Right lung (tissue), 10 donors: ENCODE measurements at places on chromosomes 5 and 9.

DNA sequence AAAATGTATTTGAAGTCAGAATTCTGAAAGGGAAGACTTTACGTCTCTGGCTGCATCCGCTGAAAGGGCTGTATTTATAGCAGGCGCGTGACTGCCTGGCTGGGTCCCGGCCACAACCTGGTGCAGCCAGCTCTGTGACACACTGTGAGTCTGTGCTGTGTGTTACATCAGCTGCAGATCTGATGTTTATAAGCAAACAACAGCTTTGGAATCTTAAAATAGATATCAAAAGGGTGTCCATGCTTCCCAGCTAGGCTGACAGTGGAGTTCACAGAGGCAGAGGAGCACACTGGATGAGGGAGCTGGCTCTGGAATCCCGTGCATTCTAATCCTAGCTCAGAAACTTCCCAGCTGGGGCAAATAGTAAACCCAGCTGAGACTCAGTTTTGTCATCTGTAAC, 433.4 kb upstream of the BRINP1 start:
- peak; percentile 1 for DNase-seq

- DNase-seq = no peak
Measured at GRCh38 chr5:80324912-80325311, 5.1 kb downstream of the SPZ1 start.

DNA sequence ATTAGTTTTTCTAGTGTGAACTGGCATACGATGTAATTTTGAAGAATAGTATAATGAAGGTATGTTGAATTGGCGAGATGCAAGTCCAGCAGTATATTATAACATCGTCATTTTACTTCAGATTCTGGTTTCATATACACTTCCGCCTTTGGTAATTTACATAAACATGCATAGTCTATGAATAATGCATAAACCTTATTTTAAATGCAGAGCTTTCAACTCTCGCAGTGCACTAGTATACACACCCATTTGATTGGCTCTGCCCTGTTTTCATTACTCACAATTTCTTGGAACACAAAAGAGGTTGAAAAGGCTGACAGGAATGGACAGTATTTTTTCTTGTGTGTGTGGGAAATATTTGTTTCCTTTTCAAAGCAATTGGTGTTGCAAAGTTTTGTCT, 128.9 kb upstream of the CCNH start:
- no peak for DNase-seq

DNA sequence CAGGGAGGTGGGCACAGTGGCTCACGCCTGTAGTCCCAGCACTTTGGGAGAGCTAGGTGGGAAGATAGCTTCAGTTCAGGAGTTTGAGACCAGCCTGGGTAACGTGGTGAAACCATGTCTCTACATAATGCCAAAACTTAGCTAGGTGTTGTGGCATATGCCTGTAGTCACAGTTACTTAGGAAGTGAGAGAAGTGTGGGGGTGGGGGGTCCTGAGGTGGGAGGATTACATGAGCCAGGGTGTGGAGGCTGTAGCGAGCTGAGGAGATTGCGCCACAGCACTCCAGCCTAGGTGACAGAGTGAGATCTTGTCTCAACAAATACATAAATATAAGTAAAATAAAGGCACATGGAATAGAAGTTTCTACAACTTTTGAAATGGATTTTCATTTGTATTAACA, 23.1 kb downstream of the VCAN start:
- DNase-seq = no peak

DNA sequence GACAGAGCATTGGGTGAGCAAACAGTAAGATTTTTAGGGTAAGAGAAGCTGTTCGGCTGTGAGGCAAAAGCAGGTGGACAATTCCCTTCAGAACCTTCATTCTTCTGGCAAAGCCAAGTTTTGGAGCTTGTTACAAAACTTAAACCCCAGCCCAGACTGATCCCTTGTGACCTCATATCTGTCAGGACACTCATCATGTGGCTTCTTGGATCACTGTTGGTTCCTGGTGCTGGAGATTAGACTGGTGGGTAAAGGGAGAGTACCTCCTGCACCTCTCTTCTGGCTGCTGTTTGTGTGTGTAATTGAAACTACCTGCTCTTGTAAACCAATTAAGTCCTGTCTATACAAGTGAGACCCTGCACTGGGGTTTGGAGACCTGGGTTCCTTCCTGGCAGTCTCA, 21.0 kb downstream of the LARP1 start:
- DNase-seq = no peak

GRCh38 chr5:109038209-109038840, 290.6 kb downstream of the FER start:
- no peak for DNase-seq

DNA sequence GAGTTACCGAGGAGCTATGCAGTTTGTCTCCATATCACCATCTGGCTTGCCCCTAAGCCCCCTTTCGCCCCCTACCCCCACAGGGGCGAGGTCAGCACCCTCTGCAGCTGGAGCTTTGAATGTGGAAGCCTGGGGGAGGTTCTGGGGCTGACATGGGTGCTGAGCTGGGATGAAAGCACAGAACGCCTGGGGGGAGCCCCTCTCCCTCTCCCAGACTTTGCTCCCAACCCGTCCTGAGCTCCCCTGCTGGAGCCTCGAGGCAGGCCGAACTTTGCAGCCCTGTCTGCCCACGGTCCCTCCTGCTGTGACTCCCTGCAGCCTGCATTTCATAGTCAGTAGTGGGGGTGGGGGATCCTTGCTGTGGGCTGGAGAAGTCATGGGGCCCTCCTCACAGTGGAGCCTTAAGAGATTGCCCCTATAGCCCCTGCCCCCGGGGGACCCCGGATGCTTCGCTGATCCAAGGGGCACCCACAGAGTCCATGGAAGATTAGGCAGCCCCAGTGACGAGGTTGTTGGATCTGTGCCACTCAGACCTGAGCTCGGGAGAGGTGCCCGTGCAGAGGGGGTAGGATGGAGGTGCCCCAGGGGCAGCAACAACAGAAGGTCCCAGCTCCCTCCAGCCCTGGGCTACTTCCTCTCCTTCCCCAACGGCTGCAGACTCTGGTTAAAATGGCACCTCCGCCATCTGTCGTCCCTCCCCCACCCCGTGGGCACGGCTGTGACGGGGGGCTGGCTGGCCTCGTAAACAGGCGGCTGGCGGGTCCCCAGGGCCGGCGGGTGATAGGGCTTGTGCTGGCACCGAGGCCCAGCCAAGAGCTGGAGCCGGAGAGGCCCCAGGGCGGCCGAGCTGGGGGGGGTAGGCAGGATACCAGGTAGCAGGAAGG, 162.0 kb downstream of the C9orf50 start:
- DNase-seq = no peak

GRCh38 chr9:79395755-79396154, 176.0 kb upstream of the TLE4 start:
- no peak for DNase-seq

GRCh38 chr5:173630724-173631365, 14.4 kb upstream of the BOD1 start:
- no peak for DNase-seq

- peak; percentile 40 for DNase-seq
Measured at GRCh38 chr5:137735555-137736284, at the start of gene KLHL3. TSS of gene KLHL3 (minus strand) at chr5:137736089. CDS start at chr5:137735646, 443 bp downstream.

GRCh38 chr5:133461796-133462516, 150.4 kb downstream of the FSTL4 start:
- no peak for DNase-seq

GRCh38 chr5:158917731-158918130, 182.0 kb downstream of the EBF1 start:
- no peak for DNase-seq

DNA sequence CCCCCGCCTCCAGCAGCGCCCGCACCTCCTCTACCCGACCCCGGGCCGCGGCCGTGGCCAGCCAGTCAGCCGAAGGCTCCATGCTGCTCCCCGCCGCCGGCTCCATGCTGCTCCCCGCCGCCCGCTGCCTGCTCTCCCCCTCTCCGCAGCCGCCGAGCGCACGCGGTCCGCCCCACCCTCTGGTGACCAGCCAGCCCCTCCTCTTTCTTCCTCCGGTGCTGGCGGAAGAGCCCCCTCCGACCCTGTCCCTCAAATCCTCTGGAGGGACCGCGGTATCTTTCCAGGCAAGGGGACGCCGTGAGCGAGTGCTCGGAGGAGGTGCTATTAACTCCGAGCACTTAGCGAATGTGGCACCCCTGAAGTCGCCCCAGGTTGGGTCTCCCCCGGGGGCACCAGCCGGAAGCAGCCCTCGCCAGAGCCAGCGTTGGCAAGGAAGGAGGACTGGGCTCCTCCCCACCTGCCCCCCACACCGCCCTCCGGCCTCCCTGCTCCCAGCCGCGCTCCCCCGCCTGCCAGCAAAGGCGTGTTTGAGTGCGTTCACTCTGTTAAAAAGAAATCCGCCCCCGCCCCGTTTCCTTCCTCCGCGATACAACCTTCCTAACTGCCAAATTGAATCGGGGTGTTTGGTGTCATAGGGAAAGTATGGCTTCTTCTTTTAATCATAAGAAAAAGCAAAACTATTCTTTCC, 19.3 kb downstream of the CDKN2A start:
- DNase-seq = no peak

DNA sequence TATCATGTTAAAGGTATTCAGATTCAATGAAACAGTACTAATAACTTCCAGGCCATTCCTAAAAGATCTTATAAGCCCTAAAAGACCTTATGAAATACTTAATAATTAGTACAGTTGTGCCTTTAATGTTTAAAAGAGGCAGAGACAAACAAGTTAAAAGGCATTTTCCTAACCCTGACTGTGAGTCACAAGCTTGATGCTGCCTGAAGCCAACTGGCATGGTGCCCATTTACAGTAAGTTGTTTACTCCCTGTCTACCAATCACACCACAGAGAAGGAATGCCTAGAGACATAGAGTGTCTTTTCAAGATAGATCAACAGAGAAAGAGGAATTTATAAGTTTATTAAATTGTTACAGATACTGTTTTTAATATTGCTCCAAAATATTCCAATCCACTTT, 47.8 kb downstream of the NR3C1 start:
- peak; percentile 80 for DNase-seq

GRCh38 chr5:54760182-54760935, 225.0 kb downstream of the ESM1 start:
- no peak for DNase-seq

DNA sequence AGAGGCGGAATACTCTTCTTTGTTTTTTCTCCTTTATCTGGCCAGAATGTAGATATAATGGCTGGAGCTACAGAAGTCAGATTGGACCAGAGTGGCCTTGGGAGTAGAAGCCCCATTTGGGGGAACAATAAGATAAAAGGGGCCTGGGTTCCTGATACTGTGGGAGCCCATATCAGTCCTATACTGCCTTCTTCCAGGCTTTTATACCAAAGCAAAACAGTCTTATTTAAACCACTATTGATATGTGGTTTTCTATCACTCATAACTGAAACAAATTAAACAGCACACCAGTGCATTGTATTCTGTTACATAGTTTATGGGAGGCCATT, 14.3 kb downstream of the SPAAR start:
- no peak for DNase-seq

DNA sequence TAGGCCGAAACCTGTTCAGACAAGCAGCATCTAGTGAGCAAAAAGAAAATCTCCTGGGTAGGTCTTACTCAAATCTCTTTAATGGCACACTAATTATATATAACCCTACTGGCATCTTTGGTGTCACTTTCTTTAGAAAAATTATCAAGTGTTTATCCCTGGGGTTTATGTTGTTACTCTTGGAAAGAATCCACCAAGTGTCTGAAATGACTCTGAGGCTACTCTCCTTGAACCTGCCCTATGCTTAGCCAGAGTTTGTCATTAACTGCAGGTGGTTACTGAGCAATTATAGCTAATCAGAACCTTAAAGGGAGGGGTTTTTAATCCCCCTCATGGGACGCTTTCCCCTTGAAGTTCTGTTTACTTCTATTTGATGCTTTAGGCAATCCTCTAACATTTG, 381.9 kb downstream of the PLK2 start:
- DNase-seq = no peak

DNA sequence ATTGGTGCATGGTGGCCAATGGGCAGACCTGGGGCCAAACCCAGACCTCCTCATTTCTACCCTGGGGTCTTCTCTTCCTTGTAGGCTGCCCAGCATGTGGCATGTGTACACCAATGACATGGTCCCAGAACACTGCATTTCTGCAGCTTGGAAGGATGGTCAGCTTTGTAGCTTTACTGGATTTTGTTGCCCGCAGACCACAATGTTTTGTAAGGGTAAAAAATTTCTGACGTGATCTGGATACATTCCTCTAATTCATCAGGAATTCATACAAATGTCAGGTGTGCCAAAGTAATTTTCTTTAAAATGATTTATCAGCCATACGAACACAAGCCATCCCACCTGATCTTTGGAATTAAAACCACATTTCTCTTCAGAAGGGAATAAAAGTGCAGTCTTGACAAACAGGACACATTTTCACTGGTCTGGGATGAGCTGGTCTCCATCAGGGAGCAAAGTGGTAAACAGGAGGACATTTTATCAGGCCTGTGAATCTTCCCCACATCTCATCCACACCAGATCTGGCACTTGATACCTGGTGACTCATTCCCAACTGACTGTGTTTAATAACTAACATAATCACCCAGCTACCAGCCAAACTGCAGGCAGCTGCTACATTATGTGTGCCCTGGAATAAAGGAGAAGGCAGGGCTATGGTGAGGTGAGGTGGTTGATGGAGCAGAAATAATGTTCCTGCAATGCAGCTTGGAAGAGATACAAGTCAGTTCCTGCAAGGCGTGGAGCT, 103.9 kb downstream of the SPOCK1 start:
- DNase-seq = no peak

GRCh38 chr9:137169896-137170358, at the start of gene LRRC26:
TSS of gene LRRC26 (minus strand) at chr9:137170051. CDS start at chr9:137169943, 108 bp downstream.
- no peak for DNase-seq

DNA sequence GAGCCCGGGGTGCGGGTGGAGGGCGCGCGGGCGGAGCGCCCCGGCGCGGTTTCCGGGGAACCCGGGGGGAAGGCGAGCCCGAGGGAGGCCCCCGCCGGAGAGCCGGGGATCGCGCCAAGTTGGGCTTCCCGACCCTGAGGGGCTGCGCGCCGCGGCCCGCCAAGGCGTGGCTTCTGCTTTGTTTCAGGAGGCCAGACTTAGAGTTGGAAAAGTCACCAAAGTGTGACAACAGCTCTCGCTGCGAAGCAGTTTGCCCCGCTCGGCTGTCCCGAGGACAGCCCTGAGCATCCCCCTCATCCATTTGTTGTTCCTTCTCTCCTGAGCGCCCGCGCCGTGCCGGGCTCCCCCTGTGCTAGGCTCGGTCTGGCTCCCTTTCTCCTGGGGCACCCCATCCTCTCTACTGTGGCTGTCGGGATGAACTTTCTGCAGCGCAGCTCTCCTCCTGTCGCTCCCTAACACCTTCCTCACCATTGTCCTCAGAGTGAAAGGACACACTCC, 410 bp downstream of the GLIPR2 start:
- DNase-seq = no peak
